Stimulated activated CD4-positive, alpha-beta T cell treated with anti-CD3 and anti-CD28 coated beads, Interleukin-1b, Interleukin-23, amount 100 ng/mL, for 1 hour (primary cell): ENCODE measurements at places on chromosomes 1 and 21.

GRCh38 chr1:7659514-7659913 is 111.6 kb upstream of the VAMP3 start:
- no peak for DNase-seq

- DNase-seq, result no peak
Measured at GRCh38 chr1:221840511-221841243, 98.8 kb upstream of the DUSP10 start.

DNA sequence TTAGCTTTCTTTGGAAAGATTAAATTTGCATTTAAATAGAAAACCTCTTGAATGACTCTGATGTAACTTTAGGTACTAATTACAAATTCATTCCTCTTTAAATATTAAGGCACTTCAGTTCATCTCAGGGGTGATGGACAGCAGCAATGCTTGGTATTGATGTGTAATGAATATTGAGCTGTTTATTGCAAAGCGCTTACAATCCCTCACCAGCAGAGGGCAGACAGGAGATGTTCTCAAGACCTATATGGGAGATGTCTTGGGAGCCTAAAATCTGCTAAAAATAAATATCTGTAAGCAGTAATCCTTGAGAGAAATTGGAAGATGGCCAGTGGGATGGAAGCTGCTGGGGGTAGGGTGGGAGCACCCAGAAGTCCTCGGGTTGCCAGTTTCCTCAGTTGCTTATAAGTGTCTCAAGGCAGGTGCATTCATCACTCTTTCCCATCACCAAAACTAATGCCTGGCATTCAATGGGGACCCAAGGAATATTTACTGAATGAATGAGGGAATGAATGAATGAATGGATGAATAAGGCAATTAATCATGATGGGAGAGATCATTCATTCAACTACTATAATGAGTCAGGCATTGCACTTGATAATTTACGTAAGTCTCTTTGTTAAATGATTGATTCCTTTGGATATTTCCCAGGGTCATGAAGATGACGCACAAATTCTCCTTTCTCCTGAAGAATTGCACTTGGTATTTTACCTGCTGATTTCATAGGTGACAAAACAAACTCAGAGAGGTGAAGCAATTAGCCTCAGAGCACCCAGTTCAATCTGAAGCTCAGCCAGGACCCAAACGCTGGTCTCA is 2.3 kb downstream of the KLHDC8A start:
- peak; percentile 18 for DNase-seq

- no peak for DNase-seq
Measured at GRCh38 chr1:897226-897625, 26.5 kb upstream of the SAMD11 start.

DNA sequence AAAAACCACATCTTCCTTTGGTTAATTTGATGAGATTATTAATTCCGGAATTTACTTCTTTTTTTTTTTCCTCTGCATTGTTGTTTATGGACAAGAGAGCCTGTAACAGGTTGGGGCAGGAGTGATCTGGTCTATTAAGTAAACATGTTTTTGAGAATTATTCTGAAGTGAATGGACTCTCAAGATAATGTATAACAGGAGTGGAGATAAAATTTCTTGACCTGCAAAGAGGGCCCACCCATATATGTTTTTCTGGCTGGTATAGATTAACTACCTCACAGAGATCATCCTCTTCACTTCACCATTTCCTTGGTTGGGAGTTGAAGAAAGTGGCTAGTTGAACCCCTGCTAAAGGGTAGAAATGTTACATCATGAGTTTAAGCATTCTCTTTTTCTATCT is 10.7 kb downstream of the DDI2 start:
- no peak for DNase-seq

DNA sequence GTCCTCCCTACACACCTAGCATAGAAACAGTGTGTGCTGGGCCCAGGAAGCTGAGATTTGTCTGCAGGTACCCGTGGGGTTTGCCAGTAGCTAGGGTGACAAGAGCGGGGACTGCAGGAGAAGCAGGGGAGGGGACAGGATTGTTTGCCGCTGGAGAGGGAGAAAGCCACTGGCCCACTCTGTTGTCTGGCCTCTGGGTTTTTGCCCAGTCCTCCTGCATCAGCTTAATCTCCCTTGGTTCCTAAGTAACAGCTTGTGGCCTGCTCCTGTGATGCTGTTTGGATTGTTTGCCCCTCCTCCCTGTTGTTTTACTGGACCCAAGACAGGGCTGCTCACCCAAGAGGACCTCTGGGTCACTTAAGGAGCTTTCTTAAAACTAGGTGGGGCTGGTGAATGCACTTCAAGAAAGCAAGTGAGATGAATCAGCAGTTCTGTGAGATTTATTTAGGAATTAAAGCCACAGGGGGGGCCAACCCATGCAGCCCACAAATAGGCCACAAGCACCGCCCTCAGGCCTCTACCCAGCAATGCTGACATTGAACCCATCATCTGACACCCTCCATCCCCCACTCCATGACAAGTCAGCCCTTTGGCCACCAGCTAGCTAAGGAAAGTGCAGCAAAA is 142.8 kb downstream of the ZZZ3 start:
- DNase-seq, result no peak

GRCh38 chr21:38797470-38797869 is 8.3 kb upstream of the ETS2 start:
- no peak for DNase-seq

DNA sequence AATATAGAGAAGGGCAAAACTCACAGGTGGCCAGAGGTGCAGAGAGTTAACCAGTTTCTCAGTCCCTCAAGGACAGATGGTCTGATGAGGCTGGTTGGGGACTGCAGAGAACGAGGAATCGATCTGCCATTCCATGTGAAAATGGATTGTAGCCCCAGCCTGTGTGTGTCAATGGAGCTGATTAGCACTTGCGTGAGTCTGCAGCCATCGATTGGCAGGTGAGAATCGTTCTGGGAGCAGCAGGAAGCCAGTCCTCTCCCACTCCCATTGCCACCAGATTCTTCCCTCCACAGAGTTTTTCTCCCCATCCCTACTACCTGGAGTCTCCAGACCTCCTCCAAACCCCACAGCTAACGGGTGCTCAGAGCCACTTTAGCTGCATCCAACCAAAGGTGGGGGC is 18.3 kb upstream of the PSMB2 start:
- no peak for DNase-seq

DNA sequence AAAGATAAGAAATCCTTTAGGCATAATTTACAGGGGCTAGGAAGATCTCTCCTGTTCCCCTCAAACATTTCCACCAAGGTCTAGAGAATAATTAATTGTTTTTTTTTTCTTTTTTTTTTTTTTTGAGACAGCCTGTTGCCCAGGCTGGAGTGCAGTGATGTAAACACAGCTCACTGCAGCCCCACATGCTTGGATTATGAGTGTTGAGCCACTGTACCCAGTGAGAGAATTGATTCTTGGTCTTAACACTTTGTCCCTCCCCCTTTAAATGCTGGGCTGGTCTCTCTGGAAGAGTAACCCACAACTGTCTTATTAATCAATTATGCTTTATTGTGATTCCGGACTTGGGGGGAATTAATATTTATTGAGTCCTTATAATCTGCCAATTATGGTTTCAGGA is 33.4 kb downstream of the ATF3 start:
- no peak for DNase-seq

GRCh38 chr1:217135987-217136894 is 413.0 kb upstream of the ESRRG start:
- DNase-seq, result no peak
